Panc1 (cell line): ENCODE measurements at places on chromosomes 4 and X. TPM values are rescaled to one million over a fixed set of nuclear protein-coding genes. Genes with fewer than 3 reads are reported as not detected.

XKRX gene
- total RNA-seq, result 0.21 TPM

UGDH gene
- 373 TPM for total RNA-seq

SMPX gene
- not detected for total RNA-seq

NWD2 gene
- not detected for total RNA-seq

DNA sequence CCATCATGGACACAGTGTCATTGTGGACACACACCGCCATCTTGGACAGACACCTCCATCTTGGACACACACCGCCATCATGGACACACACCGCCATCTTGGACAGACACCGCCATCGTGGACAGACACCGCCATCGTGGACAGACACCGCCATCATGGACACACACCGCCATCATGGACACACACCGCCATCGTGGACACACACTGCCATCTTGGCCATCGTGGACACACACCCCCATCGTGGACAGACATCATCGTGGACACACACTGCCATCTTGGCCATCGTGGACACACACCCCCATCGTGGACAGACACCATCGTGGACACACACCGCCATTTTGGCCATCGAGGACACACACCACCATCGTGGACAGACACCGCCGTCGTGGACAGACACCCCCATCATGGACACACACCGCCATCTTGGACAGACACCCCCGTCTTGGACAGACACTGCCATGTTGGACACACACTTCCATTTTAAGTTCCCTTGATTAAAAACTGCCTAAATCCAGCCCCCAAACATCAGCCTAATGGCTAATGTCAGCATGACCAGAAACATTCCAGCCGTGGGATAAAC is 9.1 kb downstream of the ASMTL start:
- no peaks in the 10 kb centered on the region for H3K27me3 ChIP-seq
- no peak for DNase-seq
- no peak overlapping the region for H3K27ac ChIP-seq
- no peak overlapping the region for H3K4me3 ChIP-seq

- peak; percentile 13 for DNase-seq
- H3K27ac ChIP-seq, result peak within 1 kb of the TSS; percentile 84
- H3K36me3 ChIP-seq, result no peaks in the 10 kb centered on the region
- peak within 1 kb of the TSS; percentile 72 for H3K4me3 ChIP-seq
- H3K4me1 ChIP-seq, result peaks cover 8% of the 10 kb centered on the region
These were observed at the start of gene SEC24B for GRCh38 chr4:109433205-109434006. Gene SEC24B, plus strand, starts transcription at chr4:109433815. Its CDS starts 55 bp downstream, at chr4:109433870.

DNA sequence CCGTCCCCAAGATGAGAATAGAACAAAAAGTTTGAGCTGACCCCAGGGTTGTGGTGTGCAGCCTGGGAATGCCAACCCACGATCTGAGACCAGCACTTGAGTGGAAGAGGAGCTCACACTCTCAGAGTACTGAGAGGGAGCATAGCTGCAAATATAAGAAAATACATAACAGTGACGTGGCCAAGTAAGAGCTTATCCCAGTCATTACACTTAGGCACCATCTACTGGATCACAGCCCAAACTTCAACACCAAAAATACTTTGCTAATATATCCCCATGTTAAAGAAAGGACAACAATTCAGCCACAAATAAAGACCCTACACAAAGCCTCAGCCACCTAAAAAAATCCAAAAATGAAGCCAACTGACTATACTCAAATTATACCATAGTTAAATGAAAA is 33.3 kb upstream of the CXCL6 start:
- no peaks in the 10 kb centered on the region for H3K36me3 ChIP-seq
- no peak overlapping the region for H3K4me3 ChIP-seq
- no peak overlapping the region for H3K27ac ChIP-seq
- no peaks in the 10 kb centered on the region for H3K27me3 ChIP-seq

- no peaks in the 10 kb centered on the region for H3K36me3 ChIP-seq
- no peaks in the 10 kb centered on the region for H3K27me3 ChIP-seq
- no peak overlapping the region for H3K4me3 ChIP-seq
- DNase-seq, result peak; percentile 22
- H3K27ac ChIP-seq, result no peak overlapping the region
These were observed 27.4 kb downstream of the HMGN5 start for GRCh38 chrX:81174286-81174685.

DNA sequence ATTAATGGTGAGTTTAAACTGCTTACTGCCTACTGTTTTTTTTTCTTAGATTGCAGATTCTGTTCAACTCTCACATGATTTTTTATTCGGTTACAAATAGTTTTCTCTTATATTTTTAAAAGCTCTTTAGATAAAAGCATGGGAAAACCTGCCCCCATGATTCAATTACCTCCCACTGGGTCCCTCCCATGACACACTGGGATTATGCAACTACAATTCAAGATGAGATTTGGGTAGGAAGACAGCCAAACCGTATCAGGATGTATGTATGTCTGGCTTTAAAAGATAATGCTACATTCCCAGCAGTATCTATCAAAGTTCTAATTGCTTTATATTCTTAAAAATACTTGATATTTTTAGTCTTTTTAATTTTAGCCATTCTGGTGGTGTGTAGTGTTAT is 131.5 kb downstream of the JADE1 start:
- H3K27ac ChIP-seq, result no peak overlapping the region
- H3K4me1 ChIP-seq, result no peaks in the 10 kb centered on the region
- DNase-seq, result no peak
- H3K36me3 ChIP-seq, result no peaks in the 10 kb centered on the region; the same call in 1 of the 2 replicates

- DNase-seq, result no peak
- no peak overlapping the region for H3K27ac ChIP-seq
- no peak overlapping the region for H3K4me3 ChIP-seq
- no peaks in the 10 kb centered on the region for H3K36me3 ChIP-seq
- H3K4me1 ChIP-seq, result no peaks in the 10 kb centered on the region
These were observed 19.2 kb upstream of the ATXN3L start for GRCh38 chrX:13338996-13339515.

DNA sequence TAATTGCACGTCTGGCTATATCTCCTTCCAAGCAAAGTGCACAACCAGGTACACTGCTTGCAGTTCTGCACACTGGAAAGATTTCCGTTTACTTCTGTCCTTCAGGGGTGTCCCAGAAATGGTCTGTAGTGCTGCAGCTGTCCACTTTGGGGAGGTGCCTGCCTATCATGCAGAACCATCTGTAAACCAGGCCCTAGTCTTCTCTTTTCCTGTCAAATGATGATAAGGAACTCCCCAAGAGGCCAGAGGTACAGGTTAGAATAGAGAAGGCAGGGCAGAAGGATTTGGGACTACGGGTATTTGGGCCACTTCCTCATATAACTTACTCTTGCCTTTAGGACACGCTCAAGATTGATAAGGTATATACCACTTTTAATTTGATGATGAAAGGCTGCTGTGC is 746.9 kb downstream of the FAT4 start:
- H3K27me3 ChIP-seq, result no peaks in the 10 kb centered on the region
- no peak for DNase-seq
- H3K4me1 ChIP-seq, result no peaks in the 10 kb centered on the region
- no peak overlapping the region for H3K27ac ChIP-seq
- H3K4me3 ChIP-seq, result no peak overlapping the region
- H3K36me3 ChIP-seq, result no peaks in the 10 kb centered on the region

GRCh38 chrX:18424482-18425198 is 768 bp upstream of the CDKL5 start:
- H3K27me3 ChIP-seq, result no peaks in the 10 kb centered on the region
- H3K27ac ChIP-seq, result no peak overlapping the region
- H3K4me3 ChIP-seq, result peak overlapping the region; percentile 53

DNA sequence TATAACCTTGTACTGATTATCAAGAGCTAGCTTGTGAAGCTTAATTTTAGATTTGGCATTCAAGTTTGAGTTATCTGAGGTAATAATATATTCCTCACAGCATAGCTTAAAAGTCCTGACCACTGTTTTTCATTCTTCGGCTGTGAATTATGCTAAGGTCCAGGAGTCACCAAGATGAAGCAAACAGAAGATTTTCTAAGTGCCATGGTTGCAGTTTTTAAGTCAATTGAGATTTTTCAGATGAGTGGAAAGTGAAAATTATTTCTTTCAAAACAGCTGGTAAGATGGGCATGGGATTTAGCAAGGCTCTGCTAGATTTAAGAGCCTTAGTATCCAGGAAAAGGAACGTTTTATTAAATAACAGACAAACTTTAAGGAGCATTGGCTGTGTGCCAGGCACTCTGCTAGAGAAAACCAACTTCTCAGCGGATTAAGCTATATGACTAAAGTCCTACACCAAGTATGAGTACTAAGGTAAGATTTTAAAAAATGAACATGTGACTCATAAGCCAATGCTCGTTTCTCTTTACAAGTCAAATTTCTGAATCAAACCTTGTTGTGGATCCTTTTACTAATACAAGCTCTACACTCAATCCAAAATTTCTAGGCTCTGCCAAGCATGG is 149.9 kb upstream of the IL15 start:
- H3K4me3 ChIP-seq, result no peak overlapping the region
- H3K4me1 ChIP-seq, result no peaks in the 10 kb centered on the region
- no peaks in the 10 kb centered on the region for H3K27me3 ChIP-seq
- H3K36me3 ChIP-seq, result no peaks in the 10 kb centered on the region

SOD3 gene
- total RNA-seq, result 1.0 TPM

FMR1NB gene
- not detected for total RNA-seq

CFAP99 gene
- total RNA-seq, result 0.33 TPM

GABRA4 gene
- total RNA-seq, result not detected

MAGEC1 gene
- total RNA-seq, result not detected

- H3K4me3 ChIP-seq, result peak overlapping the region; percentile 93; the same call in 1 of the 2 replicates
- H3K4me1 ChIP-seq, result peaks cover 28% of the 10 kb centered on the region
- no peak for DNase-seq
- H3K27me3 ChIP-seq, result no peaks in the 10 kb centered on the region
These were observed 3.8 kb downstream of the ANTXR2 start for GRCh38 chr4:80069108-80069836.

DNA sequence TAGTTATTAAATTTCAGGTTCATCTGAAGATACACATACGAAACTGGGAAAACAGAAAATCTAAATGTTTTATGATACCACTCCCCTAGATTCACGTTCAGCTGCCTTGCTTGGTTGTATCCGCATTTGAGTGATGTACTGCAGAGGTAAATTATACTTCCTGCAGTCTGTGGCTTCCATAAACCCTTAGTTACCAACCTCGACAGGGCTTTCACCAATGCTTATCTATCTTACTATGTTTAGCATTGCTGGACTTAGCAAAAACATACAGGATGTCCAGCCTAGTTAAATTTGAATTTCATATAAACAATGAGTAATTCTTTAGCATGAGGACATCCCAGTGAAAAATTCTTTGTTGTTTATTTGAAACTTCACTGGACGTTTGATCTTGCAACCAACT is 108.8 kb downstream of the TMA16 start:
- no peaks in the 10 kb centered on the region for H3K36me3 ChIP-seq
- H3K4me1 ChIP-seq, result no peaks in the 10 kb centered on the region
- H3K4me3 ChIP-seq, result no peak overlapping the region
- DNase-seq, result no peak
- no peaks in the 10 kb centered on the region for H3K27me3 ChIP-seq

ZFP92 gene
- 0.90 TPM for total RNA-seq

GRCh38 chrX:110132450-110133114 is 129.7 kb downstream of the TMEM164 start:
- no peak for DNase-seq
- H3K4me1 ChIP-seq, result no peaks in the 10 kb centered on the region
- H3K4me3 ChIP-seq, result no peak overlapping the region
- no peak overlapping the region for H3K27ac ChIP-seq

BEND2 gene
- not detected for total RNA-seq

GRCh38 chr4:177292171-177292570 is 17.5 kb upstream of the NEIL3 start:
- H3K27me3 ChIP-seq, result no peaks in the 10 kb centered on the region
- H3K36me3 ChIP-seq, result no peaks in the 10 kb centered on the region; the same call in 1 of the 2 replicates
- no peak overlapping the region for H3K4me3 ChIP-seq
- no peaks in the 10 kb centered on the region for H3K4me1 ChIP-seq
- no peak overlapping the region for H3K27ac ChIP-seq
- no peak for DNase-seq

DNA sequence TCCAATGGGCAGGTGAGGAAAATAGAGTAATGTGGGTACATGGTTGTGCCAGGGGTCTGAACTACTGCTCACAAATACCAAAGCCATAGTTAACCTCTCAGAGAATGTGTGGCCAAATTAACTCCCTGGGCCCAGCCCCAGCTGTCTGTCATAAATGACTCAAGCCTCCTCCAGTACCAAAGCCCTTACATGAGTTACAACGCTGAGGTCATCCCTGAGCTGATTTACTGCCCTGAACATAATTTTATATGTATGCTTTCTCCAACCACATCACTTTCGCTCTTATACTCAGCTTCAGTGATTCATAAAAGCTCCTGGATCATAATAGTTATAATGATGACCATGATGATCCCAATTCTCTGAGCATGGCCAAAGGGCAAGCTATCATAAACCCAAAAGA is 283.9 kb downstream of the NKX6-1 start:
- no peaks in the 10 kb centered on the region for H3K4me1 ChIP-seq
- H3K4me3 ChIP-seq, result no peak overlapping the region
- no peak for DNase-seq
- H3K27me3 ChIP-seq, result no peaks in the 10 kb centered on the region
- no peaks in the 10 kb centered on the region for H3K36me3 ChIP-seq

DNA sequence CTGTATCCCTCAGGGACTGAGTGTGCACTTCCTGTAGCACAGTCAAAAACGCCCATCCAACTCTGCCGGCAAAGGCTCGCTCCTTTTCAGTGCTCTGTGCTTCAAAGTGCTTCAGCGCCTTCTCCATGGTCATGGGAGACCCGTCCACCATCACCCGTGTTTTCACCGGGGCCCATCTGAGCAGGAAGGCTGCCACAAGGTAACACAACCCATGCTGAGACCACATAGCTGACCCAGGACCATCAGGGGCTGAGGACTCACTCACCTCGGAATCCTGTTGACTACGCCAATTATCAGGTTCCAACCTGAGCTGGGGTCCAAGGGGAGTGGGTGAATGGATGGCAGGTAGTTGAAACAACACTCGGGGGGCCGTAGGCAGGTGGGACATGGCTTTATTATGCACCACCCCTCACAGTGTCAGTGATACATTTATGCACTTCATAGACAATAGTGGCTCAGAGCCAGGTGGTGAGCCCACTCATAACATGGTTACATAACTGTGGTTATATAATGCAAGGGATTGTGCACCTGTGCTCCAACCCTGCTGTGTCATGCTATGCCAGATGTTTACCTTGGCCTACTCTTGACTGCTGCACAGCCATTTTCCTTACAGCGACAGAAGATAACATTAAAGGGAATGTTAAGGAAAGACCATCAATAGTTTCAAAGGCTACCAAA is 227.8 kb downstream of the ADGRL3 start:
- no peaks in the 10 kb centered on the region for H3K4me1 ChIP-seq
- H3K27me3 ChIP-seq, result no peaks in the 10 kb centered on the region
- H3K36me3 ChIP-seq, result no peaks in the 10 kb centered on the region
- DNase-seq, result no peak
- no peak overlapping the region for H3K27ac ChIP-seq

DNA sequence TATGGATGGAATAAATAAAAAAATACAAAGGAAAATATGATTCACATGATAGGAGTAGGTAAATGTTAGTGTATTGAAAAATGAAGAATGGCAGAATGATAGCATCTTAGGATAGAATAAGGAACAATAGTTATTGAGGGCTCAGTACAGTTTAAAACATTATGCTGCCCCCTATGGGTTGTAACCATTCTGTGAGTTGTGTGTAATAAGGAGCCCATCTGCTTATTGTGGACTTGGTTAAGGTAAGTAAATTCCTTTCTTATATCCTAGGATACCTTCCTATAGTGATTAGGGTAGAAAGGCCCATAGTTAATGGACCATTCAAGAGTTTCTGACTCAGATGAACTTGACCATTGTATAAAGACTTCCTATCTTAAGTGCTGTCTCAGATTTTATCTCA is 195.8 kb downstream of the PDHA2 start:
- no peak overlapping the region for H3K4me3 ChIP-seq
- H3K27me3 ChIP-seq, result no peaks in the 10 kb centered on the region
- H3K36me3 ChIP-seq, result no peaks in the 10 kb centered on the region
